ENCODE measurements at places on chromosomes 6 and 20.

- no peak for DNase-seq
Measured at GRCh38 chr6:26604797-26605196, 8.0 kb downstream of the ABT1 start.

GRCh38 chr20:46085179-46085851, 4.4 kb downstream of the NCOA5 start:
- no peak for DNase-seq

DNA sequence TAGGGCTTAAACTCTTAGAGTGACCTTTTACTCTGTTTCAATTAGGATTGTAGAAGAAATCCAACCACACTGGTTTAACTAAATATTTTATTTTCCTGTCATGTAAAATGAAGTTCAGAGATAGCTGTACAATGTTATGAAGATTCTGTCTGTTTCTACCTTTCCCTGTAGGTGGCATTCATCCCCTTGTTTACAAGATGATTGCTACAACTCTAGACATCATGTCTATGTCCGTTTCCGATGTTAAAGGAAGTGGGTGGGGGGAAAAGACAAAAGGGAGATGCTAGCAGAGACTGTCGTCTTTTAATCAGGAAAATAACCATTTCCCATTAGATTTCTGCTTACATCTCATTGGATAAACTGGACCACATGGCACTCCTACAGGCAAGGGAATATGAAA, 30.9 kb upstream of the RIMS1 start:
- no peak for DNase-seq

DNA sequence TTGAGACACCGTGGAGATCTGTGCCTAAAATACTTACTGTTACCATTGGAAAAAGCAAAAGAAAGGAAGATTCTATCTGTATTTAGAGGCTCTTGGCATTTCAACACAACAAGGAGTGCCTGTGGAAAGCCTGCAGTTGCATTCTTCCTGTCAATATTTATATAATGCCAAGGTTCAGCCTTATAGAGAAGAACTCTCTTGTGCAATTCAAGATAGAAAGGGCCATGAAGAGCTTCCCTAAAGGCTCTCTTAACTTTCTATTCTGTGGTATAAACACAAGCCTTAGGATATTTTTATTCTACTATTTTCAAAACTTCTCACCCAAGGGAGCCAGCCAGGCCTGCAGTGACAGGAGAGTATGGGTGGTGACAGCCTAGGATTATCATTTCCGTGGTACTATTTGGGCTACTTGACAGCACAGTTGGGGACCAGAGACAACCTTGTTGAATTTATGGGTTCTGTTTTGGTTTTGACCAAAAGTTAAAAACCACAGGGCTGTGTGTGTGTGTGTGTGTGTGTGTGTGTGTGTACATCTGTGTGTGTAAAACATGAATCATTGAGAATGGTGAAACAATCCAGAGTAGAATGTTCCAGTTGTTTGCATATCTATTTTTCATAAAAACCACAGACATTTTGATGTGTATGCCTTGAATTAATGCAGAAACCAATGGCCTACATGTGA, 700.9 kb upstream of the SLC35B3 start:
- DNase-seq: no peak

GRCh38 chr20:3916364-3916763, 27.2 kb downstream of the PANK2 start:
- no peak for DNase-seq

DNA sequence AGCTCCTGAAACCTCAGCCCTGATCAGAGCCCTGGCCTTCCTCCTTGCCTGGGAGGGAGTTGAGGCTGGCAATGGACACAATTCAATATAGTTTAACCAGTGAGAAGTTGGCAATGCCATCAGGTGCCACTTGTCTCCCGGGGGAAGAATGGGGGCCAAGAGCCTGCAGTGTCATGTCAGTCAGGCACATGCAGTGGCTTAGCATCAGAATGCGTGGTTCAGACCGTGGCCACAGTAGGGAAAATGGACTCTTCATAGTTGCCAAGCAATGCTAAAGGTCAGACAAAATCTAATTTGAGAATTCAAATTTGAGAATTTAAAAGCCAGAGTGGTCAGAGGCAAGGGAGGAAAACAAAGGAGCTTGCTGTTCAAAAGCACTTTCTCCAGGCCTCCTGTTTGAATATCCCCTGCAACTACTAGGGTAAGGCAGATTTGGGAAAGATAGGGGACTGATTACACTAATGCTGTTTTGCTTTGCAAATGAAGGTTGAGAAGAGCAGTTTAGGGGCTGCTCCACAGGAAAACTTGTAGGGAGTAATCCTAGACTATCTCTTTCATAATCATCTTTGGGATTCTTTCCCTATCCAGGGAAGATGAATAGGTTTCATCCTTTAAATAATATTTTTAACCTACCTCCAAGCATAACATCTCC, 33.1 kb upstream of the CLIC5 start:
- no peak for DNase-seq

DNA sequence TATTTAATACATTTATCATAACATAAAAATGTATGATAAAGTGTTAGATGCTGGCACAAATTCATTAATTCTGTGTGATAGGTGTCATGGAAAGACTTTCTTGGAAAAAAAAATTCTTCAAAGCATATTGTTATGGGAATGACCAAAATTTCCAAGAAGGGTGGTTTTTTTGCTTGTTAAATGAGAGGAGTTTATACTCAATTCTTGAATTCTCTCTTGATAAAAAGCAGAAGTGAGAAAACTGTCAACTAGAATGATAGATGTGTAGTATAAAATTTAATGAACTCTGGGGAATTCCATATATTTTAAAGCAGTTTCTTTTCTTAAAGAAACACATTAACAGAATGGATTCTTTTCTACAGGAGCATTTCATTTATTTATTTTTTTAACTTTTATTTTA, 62.0 kb upstream of the SNAP91 start:
- no peak for DNase-seq

DNA sequence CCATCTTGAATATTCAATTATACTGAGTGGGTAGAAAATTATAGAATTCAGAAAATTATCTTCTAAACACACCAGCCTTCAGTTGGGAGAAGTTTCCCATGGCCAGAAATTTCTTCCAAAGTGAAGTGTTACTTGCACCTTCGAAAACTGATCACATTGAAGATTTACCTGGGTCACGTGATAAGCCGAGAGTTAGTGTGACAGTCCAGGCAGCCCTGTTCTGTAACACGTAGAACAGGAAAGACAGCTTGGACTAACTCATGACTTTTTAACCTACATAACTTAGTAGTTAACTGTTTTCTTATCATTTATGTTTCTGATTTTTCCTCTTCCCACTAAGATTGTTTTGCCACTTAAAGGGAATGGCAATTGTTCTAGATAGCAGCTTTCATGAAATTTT, 118.3 kb upstream of the MTHFD1L start:
- no peak for DNase-seq

DNA sequence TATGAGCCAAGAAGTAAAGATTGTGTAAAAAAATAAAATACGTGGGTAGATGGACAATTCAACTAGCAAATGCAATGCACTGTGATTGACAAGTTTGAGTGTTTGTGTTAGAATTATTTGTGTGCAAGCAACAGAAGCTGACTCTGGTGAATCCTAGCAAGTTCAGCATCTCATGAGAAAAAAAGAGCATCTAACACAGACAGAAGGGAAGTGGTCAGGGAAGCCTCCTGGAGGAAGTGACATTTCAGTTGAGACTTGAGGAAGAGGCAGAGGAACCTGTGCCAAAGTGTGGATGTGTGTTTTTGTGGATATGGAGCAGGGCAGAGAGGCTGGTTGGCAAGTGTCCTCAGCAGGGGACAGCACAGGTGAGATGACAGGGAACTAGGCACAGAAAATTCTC, 248.7 kb downstream of the ZNF217 start:
- no peak for DNase-seq

DNA sequence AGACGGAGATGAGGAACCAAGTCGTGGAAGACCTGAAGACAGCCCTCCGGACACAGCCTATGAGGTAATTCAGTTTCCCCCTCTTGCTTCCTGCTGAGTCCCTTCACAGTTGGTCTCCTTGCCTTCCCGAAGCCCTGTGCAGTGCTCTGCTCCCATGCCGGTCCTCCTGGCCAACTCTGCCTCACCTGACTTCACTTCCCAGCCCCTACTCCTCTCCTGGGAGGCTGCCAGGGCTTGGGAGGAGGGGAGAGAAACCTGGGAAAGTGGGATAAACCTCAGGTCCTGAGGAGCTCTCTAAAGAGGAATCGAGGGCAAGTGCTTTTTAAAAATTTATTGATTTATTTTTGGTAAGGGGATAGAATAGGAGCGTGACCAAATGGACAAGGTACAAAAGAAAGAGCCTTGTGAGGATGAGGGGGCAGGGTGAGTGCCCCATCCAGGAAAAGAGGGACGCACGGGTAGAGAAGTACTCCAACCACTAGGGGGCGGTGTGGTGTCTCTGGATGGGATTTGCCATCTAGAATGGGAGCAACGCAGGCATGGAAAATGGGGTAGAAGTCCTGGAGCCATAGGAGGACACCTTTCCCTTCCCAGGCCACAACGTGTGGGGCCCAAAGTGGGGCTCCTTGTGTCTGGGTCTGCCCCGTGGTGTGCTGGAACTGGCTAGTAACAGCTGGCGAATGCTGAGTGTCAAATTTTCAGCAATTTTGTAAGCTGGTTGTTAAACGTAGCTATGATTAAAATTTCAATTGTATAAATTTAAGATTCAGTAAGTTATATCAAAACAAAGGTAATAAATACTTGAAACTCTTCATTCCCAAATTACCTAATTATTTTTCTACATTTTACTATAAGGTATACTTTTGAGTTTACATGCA, 69.0 kb downstream of the MOCS1 start:
- peak; percentile 32 for DNase-seq

GRCh38 chr6:169677096-169677495, 24.7 kb downstream of the WDR27 start:
- DNase-seq: no peak

DNA sequence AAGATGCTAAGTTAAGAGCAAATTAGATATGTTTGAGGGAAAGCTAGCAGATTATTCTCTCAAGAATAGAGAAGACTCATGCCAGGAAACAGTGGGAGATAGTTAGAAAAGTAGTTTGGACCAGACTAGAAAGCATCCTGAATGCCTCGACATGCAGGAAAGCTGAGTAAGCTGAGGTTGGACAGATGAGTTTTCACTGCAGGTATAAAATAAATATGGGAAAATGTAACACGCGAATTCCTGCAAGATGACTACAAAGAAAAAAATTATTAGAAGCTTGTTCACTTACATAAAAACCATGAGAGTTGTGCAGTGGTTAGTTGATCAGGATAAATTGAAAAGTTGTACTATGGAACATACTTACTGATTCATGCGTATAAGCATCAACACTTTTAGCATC, 484.2 kb upstream of the MANEA start:
- no peak for DNase-seq

GRCh38 chr20:17449031-17449430, 82.1 kb downstream of the BFSP1 start:
- no peak for DNase-seq

- DNase-seq: no peak
Measured at GRCh38 chr20:37316116-37316774, 26.8 kb downstream of the MANBAL start.

DNA sequence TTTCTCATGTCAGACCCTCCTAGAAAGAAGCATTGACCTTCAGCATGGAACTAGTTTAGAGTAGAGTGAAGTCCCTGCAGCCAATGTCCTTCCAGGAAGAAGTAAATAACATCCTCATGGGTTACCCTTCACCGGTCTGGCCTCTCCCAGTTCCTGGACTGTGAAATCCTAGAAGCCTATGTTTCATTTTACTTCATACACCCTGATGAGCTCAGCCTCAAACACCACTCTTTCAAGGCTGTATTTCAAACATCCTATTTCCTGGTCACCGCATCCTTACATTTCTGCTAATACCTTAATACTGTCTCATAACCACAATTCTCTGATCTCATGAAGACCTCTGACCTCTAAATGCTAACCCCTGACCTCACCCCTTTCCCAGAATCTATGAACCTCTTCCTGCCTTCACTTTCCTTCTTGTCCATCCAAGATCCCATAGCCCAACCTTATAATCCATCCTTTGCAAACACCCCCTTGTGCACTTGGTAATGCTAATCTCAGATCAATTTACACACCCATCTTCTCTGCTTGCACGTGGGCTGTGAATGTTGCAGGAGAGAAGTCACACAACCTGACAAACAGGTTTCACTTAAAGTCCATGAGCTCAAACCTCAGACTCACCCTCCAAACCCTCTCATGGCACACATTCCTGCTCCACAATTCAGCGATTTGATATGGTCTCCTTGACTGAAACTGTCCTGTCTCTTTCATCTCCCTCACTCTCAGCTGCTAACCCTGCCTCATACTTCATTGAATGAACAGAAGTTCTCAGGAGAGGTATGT, 30.2 kb downstream of the SLC2A10 start:
- no peak for DNase-seq

DNA sequence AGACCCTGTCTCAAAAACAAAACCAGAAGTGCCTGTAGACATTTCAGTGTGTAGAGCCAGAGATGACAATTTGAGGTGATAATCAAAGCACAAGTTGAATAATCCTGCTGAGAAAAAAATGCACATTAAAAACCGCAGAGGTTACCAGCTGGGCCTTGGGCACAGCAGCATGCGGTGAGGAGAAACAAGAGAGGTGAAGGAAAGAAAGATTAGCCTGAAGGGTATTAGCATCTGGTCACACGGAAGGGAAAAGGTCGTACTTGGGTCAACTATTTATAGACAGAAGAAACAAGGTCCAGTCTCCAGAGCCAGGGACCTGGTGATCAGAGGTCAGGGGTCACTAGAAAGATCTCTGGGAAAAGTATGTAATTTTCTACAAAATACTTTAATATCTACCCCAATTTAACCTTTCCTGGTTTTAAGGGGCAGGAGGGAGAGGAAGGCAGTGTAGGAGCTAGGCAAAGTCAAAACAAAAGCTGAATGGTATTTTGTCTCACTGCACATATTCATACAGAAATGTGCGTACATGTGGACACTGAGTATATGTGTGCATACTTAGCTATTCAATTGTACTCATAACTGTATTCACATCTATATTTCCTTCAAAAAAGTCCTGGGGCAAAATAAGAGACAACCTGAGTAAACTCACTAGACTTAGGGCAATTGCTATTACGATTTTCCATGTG, 10.1 kb downstream of the MAP7 start:
- no peak for DNase-seq

- no peak for DNase-seq
Measured at GRCh38 chr20:56411759-56412472, at the start of gene CASS4. Gene CASS4 (plus strand): TSS chr20:56412260. CDS start chr20:56412459, 199 bp downstream.

DNA sequence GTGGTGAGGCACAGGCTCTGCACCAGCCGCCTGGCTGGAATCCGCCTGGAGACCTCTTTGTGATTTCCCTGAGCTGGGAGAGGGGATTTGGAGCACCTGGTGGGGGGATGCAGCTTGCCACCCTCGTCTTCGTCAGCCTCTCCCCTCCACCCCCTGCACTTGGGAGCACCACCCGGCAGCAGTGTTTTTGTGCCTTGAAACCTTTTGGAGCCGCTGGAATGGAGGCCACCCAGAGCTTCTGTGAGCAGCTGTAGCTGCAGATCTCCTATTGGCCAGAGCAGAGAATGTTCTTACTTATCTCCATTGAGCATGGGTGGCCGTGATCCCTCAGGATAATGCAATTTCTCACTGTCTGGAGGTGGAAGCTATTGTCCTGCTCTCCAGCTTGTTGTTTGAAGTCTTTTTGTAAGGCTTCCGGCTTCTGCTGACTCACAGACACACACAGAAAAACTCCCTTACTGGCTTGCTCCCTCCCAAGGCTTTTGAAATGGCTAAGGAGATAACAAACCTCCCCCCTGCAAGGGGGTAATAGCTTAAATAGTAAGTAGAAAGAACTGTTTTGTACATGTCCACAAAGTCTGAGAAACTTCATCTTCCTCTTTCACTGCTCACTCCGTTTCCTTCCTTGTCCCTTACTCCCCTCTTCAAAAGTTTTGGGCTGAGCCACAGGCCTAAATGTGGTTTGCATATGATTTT, 271.2 kb downstream of the PRL start:
- DNase-seq: no peak

- DNase-seq: no peak
Measured at GRCh38 chr20:33309631-33310030, 26.6 kb downstream of the BPIFB1 start.
